ENCODE measurements at places on chromosomes 3 and 15.

DNA sequence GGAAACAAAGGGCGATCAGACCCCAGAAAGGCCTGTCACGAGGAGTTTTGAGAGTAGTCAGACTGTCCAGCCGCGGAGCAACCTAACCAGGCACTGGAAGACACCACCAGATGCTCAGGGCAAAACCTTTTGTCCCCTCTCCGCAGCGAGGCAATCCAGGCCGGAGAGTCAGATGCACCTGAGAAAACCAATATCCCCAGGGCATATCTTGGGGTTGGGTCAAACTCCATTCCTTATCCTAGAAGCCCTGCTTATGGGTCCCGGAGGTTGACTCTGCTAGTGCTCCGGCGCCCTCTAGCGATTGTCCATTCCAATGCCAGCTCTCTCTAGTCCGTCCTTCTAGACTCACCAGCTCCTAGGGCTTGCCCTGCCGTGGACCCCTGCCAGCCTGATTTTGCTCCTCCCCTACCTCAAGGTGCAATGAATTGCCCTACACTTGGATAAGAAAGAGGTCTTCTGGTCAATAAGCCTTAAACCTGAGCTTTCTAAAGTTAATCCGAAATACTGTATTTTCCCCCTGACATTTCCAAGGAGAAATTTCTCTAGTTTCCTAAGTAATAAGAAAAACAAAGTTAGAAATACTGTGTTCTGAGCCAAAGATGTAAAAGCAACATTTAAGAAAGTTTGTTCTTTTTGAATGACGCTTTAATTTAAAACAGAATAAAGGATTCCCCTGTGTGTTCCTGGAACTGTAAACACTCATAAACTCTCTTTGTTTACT is 5.5 kb downstream of the CPNE4 start:
- DNase-seq: peak; percentile 55

- no peak for DNase-seq
These were observed 92.2 kb downstream of the CMSS1 start for GRCh38 chr3:99909714-99910495.

- no peak for DNase-seq
These were observed 82.8 kb downstream of the CHL1 start for GRCh38 chr3:279325-279724.

DNA sequence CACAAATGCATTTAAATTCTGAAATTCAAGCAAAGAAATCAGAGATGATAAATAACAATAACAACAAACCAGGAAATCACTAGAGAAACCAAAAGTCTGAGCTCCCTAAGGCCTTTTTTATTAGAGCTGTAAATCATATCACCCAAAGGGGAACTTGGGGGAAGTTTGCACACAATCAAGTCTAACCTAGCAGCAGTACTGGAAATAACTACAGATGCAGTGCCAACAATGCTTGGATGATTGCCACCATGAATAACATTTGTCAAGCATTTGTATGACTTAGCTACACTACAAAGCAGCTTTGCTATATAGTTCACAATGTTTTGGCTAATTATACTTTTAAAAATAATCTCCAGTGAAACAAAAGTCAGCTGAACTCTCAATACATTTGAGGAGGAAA is 27.8 kb downstream of the SHQ1 start:
- DNase-seq: no peak

DNA sequence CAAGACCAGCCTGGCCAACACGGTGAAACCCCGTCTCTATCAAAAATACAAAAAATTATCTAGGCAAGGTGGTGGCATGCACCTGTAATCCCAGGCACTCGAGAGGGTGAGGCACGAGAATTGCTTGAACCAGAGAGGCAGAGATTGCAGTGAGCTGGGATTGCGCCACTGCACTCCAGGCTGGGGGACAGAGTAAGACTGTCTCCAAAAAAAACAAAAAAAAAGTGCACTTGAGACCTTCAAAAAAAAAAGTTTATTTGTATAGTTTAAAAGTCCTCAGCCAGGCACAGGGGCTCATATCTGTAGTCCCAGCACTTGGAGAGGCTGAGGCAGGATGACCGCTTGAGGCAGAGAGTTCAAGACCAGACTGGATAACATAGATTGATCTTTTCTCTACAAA is 2.1 kb downstream of the PBRM1 start:
- no peak for DNase-seq

GRCh38 chr3:112847692-112848091 is 1.0 kb upstream of the CD200R1L start:
- no peak for DNase-seq

- no peak for DNase-seq
These were observed 118.7 kb downstream of the RPL22L1 start for GRCh38 chr3:170751083-170751898.

DNA sequence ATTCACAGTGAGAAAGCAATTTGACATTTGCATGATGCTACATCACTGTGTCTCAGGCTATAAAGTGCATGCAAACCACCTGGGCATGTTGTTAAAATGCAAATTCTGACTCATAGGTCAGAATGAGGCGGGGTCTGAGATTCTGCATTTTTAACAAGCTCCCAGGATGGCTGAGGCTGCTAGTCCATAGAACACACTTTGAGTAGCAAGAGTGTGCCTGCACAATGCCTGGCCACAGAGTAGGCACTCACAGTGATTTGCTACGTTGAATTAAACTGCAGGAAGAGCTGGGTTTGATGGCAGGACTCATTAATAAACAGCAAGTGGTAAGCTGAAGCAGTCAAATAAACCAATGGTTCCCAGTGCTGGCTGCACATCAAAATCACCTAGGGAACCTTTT is 48.1 kb downstream of the NTRK3 start:
- no peak for DNase-seq

- DNase-seq: no peak
These were observed 43.4 kb upstream of the XCR1 start for GRCh38 chr3:46070595-46071093.

DNA sequence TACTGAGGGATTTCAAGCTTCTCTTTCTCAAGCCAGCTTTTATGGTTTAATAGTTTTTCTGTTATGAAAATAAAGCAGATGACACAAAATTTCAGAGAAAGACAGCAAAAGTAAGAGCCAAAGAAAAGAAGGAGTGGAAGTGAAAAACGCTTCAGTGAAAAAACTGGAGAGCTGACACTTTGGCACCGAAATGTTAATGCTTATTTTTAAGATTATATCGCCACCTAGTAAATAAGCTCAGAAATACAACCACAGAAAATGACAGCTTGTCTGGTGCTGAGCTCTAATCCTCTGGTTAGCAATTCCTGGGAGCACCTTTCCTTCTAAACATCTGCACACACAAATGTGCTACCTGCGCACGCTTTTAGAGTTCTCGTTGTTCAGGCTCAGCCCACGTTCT is 101.6 kb downstream of the ZPLD1 start:
- DNase-seq: no peak

- DNase-seq: no peak
These were observed 55.4 kb downstream of the ASTE1 start for GRCh38 chr3:130971208-130971607.

- no peak for DNase-seq
These were observed 6.6 kb downstream of the SAMMSON start for GRCh38 chr3:70006089-70006488.

- no peak for DNase-seq
These were observed 227.7 kb downstream of the ADAMTS17 start for GRCh38 chr15:100114100-100114499.

DNA sequence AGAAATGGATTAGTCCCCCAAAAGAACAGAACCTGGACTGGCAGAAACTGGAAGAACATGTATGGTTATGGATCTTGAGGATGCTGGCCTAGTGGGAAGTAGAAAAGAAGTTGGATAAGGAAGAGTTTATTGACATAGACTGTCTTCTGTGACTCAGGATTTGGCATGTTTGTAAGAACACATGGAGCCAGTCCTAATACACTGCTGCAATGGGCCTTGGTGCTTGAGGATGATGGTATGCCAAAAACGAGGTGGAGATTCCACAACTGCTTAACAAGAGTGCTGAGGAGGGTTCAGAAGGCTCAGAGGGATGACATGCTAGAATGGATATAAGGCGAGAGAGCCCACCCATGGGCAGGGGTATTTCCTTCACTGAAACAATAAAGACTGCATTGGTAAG is 22.4 kb downstream of the LZTFL1 start:
- DNase-seq: no peak

- DNase-seq: no peak
These were observed 13.6 kb upstream of the ONECUT1 start for GRCh38 chr15:52803467-52804306.

GRCh38 chr3:33008282-33008681 is 56.8 kb downstream of the CCR4 start:
- DNase-seq: no peak

DNA sequence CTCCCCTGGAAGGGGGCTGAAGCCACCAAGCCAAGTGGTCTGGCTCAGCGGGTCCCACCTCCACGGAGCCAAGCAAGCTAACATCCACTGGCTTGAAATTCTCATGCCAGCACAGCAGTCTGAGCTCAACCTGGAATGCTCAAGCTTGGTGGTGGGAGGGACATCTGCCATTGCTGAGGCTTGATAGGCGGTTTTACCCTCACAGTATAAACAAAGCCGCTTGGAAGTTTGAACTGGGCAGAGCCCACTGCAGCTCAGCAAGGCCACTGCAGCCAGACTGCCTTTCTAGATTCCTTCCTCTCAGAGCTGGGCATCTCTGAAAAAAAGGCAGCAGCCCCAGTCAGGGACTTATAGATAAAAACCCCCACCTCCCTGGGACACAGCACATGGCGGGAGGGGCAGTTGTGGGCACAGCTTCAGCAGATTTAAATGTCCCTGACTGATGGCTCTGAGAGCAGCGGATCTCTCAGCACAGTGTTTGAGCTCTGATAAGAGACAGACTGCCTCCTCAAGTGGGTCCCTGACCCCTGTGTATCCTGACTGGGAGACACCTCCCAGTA is 23.2 kb upstream of the IGSF10 start:
- no peak for DNase-seq

GRCh38 chr3:159082519-159082918 is 280.7 kb downstream of the MFSD1 start:
- DNase-seq: no peak

DNA sequence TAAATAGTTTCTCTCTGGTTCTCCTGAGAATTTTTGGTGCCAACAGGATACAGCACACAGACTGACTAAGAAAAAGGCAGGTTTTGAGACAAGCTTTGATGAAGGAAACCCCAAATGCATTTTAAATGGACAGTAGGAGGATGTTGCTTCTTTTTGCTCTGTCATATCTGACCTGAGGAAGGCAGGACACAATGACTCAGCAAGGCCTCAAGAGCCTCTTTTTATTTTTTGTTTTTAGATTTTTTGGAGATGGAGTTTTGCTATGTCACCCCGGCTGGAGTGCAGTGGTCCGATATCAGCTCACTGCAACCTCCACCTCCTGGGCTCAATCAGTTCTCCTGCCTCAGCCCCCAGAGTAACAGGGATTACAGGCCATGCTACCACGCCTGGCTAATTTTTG is 16.9 kb upstream of the KNG1 start:
- no peak for DNase-seq

- no peak for DNase-seq
These were observed 92.8 kb downstream of the FRMD4B start for GRCh38 chr3:69292959-69293574.

DNA sequence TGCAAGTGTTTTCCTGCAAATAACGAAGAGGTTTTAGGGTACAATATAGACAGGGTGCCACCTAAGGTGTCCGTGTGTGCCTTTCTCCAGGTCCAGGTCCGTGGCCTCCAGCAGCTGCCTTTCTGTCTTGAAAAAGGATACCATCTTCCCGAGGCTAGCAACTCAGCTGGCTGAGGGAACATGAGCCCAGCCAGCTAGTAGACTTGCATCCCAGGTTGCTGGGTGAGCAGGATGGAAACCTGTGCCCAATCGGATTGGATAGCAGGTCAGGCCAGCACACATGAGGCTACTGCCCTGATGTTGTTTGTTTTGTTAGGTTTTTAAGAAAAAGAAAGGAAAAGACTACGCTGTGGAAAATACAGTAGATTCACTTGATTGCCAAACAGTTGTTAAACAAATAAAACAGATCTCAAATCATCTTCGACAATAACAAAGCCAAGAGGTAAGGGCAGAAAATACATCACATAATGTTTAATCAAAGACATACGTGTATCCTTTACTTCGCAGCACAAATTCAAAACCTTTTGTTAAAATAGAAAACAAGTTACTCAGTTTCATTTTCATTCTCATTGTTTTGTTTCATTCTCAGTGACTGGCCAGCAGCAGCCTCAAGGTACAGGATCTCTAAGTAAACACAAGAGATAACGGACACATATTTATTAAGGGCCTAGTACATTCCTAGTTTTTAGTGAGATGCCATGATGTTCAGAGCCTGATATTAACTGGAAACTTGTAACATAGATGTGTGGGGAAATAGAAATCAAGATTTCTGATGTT is 661.2 kb upstream of the NR2F2 start:
- DNase-seq: no peak

DNA sequence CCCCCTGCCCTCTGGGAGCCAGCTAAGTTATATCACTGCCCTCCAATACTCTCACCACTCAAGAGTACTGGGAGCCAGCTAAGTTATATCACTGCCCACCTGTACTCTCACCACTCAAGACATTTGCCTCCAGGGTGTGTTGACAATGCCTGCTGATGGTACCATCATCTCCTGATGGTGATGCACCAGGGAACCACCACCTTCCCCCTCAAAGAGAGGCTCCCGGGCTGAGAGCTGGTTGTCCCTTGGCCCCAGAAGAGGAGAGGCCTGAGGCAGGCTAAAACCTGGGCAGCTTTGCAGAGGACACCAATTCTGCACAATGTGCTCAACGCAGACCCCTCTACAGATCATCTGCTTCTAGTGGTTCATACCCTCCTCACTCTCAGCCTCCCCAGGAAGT is 7.5 kb upstream of the HAPLN3 start:
- no peak for DNase-seq

DNA sequence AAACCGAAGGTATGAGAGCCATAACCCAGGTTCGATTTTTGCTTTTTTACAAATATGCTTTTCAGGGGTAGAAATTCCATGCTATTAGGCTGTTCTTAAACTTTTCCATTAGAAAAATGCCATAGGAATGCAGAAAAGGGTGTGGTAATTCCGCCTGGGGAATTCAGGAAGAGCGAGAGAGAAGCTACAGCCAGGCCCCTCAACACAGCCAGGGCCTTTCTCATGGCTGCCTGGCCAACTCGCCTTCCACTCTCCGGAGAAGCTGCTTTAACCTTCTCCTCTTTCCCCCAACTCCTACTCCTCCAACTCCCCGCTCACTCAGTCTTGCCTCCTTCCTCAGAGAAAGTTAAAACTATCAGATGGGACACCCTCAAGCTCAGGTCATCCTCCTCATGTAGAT is 9.1 kb upstream of the TICRR start:
- DNase-seq: no peak

DNA sequence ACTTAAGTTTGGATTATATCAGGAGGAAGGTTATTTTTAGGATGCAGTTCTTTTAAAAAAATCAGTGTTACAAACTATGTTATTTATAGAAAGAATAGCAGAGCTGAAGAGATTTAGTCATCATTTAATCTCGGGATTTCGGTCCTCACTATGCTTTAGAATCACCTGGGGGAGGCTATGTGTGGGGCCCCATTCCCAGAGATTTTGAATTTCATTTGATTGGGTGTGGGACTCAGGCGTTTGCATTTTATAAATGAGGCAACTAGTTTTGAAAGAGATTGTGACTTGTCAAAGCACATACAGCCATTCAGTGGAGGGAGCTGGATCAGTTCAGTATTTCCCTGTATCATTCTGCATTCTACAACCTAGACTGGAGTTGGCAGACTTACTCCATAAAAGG is 36.8 kb downstream of the TFG start:
- DNase-seq: no peak
